ENCODE measurements at places on chromosomes 2 and 18.

- DNase-seq, result no peak
Observed at GRCh38 chr2:115303-115702, 69.0 kb upstream of the FAM110C start.

- no peak for DNase-seq
Observed at GRCh38 chr18:9661564-9661963, 46.5 kb upstream of the RAB31 start.

- DNase-seq, result no peak
Observed at GRCh38 chr2:38030635-38031355, 45.2 kb downstream of the CYP1B1 start.

- no peak for DNase-seq
Observed at GRCh38 chr18:63253014-63253413, 66.6 kb downstream of the BCL2 start.

DNA sequence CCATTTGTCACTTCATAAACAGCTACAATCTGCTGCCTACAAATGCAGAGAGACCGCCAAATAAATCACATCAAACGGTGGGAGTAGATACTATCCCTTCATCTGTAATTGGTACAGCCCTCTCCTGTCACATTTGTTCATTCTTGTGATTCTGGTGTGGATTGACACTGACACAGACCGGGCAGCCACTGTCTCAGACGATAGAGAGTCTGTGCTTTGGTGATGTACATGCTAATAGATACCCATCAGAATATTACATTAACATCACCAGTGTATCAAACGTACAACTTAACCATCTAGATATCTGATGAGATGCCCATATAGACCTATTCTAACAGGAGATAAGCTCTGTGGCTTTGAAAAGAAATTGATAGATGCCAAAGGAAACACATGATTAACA, 419.7 kb upstream of the ZEB2 start:
- DNase-seq, result no peak

DNA sequence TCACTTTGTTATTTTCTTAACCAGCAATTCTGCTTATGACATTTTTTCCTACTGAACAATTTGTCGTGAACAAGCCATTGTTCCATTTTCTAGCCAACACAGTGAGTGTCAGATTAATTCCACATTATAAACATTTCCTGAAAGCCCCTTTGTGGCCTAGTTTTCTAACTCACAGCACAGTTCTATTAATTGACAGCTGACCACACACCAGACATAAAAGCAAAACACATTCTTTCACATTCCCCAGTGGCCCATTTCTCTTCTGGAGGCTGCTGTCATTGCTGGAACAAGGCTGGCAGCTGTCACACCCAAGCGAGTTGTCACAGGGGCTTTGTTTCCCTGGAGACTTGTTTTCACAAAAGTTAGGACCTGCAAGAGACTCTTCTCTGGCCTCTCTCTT, 50.7 kb downstream of the RNF152 start:
- no peak for DNase-seq

DNA sequence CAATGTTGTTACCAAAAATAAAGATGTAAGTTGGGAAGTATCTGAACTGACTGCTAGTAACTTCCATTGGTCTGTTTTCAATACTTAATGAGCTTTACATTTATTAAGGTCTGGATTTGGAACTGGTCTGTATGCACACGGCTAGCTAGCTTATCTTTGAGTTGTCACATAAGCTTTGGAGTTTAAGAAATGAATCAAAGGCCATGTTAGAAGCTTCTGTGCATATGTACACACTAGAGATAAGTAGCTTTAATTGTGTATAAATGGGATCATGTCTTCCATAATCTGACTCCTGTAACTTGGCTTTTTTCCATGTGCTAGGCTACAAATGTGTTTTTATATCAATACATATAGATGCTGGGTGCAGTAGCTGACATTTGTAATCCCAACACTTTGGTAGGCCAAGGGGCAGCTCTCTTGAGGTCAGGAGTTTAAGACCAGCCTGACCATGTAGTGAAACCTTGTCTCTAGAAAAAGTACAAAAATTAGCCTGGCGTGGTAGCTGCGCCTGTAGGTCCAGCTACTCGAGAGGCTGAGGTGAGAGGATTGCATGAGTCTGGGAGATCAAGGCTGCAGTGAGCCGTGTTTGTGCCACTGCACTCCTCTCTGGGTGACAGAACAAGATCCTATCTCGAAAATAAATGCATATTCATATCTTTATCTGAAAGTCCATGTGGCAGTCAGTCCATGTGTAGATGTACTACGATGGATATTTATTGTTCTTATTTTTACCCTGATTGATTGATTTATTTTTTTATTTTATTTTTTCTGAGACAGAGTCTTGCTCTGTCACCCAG, 27.2 kb downstream of the ATIC start:
- DNase-seq, result no peak

DNA sequence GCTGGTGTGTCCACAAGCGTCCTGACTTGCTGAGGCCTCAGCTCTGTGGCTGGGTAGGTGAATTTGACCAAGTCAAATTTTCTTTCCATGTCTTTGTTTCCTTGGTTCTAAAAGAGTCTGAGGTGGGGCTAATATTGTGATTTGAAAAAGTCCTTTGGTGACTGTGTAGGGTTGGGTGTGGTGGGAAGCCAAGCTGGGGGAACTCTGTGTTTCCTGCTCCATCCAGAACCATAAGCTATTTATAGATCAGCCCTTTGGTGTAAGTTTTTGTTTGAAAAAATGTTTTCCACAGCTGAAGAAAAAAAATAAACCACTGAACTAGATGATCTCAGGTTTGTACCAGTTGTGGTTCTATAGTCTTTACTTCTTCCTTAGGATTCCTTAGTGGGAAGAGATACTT, 462.7 kb downstream of the TGIF1 start:
- DNase-seq, result no peak
